ENCODE measurements at places on chromosomes 6 and 20. TPM values are rescaled to one million over a fixed set of nuclear protein-coding genes. Genes with fewer than 3 reads are reported as not detected.

The ZC2HC1B gene
- total RNA-seq, result not detected

GRCh38 chr6:143279385-143279784 lies 171.1 kb downstream of the ADAT2 start:
- H3K27me3 ChIP-seq, result no peaks in the 10 kb centered on the region
- DNase-seq, result no peak
- H3K4me1 ChIP-seq, result no peaks in the 10 kb centered on the region

GRCh38 chr6:116426551-116426950 lies 34.6 kb upstream of the CALHM6 start:
- no peaks in the 10 kb centered on the region for H3K27me3 ChIP-seq
- no peak for DNase-seq
- no peaks in the 10 kb centered on the region for H3K4me1 ChIP-seq
- H3K4me3 ChIP-seq, result no peak overlapping the region

DNA sequence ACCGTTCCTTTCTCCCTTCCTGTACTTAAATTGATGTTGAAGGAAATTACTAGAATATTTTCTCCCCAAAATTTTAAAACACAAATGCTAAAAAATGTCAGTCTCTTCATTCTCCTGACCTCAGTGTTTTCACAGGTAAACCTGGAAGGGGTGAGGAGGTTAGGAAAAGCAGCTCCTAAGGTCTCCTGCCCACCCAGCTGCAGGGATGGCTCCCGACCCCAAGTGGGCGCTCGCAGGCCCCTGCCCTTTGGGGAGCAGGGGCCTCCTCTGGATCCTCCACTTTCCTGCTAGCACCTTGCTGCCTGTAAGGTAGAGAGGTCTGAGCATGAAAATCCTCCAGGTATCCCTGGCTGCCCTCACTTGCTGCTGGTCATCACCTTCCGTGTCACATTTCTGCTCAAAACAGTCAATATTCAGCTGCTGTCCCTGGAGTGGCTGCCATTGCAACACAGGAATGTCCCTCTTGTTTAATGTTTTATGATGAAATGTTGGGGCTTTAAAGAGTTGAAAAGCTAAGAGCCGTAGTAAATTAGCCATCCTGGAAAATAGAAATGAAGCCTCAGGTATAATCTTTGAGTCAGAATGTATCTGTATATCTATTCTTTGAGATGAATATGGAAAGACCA lies 10.9 kb upstream of the HSP90AB1 start:
- H3K4me1 ChIP-seq, result peaks cover 61% of the 10 kb centered on the region
- DNase-seq, result no peak
- H3K27ac ChIP-seq, result peak overlapping the region; percentile 92
- H3K36me3 ChIP-seq, result no peaks in the 10 kb centered on the region
- no peaks in the 10 kb centered on the region for H3K27me3 ChIP-seq

DNA sequence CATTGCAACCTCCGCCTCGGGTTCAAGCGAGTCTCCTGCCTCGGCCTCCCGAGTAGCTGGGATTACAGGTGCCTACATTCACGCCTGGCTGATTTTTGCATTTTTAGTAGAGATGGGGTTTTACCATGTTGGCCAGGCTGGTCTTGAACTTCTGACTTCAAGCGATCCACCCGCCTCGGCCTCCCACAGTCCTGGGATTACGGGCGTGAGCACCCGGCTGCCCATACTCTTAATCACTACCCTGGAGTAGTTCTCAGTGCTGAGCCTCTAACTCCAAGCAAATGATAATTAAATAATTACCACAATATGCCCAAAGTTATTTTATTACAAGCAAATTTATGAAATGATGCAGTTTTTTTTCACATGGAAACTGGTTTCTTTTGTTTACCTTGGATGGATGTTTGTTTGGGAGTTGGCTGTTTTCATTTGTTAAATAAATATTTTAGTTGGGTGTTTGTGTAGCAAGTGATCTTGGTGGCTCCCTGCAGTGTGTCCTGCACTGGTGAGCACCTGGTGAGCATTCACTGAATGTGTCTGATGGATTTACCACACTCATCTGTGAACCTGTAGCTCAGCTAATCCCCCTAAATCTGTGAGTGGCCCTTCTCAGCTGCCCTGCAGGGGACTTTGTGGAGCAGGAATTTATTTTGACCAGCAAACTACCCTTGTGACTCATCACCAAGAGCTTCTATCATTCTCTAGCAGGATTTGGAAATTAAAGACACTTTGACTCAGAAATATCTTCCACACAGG lies 36.9 kb downstream of the UTRN start:
- no peak overlapping the region for H3K4me3 ChIP-seq
- no peaks in the 10 kb centered on the region for H3K27me3 ChIP-seq
- peaks cover 4% of the 10 kb centered on the region for H3K4me1 ChIP-seq

DNA sequence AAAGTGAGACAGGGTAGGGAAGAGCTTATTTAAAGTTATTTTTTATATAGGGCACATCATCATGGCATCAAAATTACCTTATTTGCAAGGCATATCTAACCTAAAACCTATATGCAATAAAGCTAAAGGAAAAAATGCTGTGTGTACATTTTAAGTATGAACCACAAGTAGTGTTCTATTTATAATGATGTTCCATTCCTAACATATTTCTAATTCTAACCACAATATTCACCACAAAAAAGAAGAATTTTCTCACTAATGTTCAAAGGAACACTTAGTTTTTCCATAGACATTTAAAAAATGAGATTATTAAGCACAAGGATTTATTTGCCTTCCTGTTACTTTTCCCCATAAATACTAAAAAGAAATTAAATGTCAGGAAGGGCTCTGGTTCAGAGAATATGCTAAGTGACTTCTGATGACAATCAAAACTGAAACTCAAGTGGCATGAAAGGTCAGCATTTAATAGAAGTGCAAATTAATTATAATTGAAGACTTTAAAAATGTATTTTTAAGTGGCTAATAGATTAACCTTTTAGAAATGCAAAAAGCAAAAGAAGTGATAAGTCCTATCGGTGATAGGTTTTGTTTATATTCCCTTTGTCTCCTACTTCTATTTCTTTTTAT lies 25.1 kb downstream of the GPR63 start:
- H3K4me1 ChIP-seq, result peaks cover 5% of the 10 kb centered on the region
- no peak for DNase-seq
- H3K4me3 ChIP-seq, result no peak overlapping the region
- no peaks in the 10 kb centered on the region for H3K27me3 ChIP-seq
- H3K36me3 ChIP-seq, result no peaks in the 10 kb centered on the region

DNA sequence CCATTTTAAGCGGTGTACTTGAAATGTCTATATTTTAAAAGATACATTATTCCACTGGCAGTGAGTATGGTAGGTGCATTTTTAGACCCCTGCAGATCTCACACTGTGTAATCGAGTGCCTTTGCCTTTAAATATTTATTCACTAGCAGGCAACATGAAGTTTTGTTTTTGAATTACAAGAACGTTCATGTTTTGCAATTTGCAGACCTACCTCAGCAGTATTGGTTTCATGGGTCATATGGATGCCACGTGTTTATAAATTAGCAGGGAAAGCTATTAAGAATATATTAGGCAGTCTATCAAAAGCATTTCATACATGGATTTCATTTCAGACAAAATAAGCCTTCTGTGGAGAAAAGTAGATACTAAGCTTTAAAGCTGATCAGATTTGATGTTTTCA lies 7.2 kb downstream of the MAP3K4 start:
- no peak for DNase-seq
- peaks cover 32% of the 10 kb centered on the region for H3K4me1 ChIP-seq
- no peaks in the 10 kb centered on the region for H3K36me3 ChIP-seq
- H3K4me3 ChIP-seq, result no peak overlapping the region
- H3K27ac ChIP-seq, result no peak overlapping the region

DNA sequence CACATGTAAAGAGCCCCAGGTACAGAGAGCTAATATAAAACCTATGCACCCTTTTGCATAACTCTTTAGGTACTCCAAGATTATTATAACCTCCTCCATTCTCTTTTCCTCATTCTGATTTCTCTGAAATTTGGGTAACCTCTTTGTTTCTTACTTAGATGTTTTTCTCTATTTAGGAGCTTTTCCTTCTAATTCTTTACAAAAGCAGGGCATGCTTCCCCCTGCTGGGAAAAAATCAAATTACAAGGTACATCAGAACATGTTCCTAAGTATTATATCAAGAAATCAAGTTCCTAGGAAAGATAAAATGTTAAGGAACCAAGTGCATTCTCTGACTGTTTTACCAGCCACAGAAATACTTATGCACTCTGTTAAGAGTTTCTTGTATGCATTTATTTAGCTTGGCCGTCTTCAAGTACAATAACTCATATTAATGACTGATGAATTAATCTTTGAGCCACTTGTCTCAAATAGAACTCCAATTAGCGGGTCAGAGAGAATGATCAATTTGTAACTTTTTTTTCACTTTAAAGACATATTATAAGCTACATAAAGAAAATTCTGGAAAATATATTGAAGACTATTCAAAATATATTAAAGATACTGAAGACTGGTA lies 2.1 kb downstream of the KHDRBS2 start:
- no peak overlapping the region for H3K27ac ChIP-seq
- no peak overlapping the region for H3K4me3 ChIP-seq
- no peaks in the 10 kb centered on the region for H3K36me3 ChIP-seq
- no peak for DNase-seq
- peaks cover 11% of the 10 kb centered on the region for H3K27me3 ChIP-seq
- no peaks in the 10 kb centered on the region for H3K4me1 ChIP-seq
